Adrenal gland (tissue), 19 donors: ENCODE measurements at places on chromosomes 4 and X.

- peak; percentile 41 for DNase-seq
These were observed 28.5 kb upstream of the FGF2 start for GRCh38 chr4:122798101-122798500.

GRCh38 chrX:106499473-106499872, 112.3 kb upstream of the RADX start:
- DNase-seq: no peak

GRCh38 chr4:689723-690122, 772 bp upstream of the SLC49A3 start:
- DNase-seq: no peak

GRCh38 chrX:45743906-45744625, 543.4 kb upstream of the DIPK2B start:
- DNase-seq: no peak

- no peak for DNase-seq
These were observed 23.6 kb upstream of the ADRA2C start for GRCh38 chr4:3742610-3743009.

DNA sequence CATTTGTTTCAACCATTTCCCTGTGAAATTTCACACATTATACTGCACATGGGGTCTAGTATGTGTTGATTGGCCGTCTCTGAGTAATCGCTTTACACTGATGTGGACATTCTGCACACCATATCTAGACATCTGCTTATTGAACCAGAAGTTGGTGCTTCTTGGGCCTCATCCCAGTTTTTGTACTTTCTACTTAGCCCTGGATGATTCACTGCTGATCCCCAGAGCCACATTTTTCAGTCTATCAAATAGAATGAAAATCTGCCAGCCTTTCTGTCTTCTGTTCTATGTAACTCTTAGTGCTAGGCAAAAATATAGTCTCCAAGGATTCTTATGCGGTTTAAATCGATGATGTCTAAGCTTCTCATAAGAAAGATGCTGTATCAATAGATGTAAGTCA, 40.5 kb upstream of the RELL1 start:
- DNase-seq: no peak

DNA sequence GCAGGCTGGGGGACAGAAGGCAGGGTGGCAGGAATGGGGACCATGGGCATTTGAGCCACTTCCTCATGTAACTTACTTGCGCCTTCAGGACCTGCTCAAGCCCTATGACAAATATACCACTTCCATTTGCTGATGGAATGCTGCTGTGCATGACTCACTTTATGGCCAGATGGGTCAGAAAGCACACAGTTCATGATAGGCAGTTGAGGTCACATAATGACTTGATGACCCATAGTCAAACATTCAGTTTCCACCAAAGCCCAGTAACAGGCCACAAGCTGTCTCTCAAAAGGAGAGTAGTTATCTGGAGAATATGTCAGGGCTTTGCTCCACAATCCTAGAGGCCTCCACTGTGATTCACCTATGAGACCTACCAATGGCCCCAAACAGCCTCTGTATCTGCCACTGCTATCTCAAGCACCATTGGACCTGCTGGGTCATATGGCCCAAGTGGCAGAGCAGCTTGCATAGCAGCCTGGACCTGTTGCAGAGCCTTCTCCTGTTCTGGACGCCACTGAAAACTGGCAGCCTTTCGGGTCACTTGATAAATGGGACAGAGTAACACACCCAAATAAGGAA, 5.3 kb upstream of the PAPSS1 start:
- DNase-seq: no peak

- DNase-seq: no peak
These were observed 27.6 kb downstream of the NUDT6 start for GRCh38 chr4:122894827-122895226.

DNA sequence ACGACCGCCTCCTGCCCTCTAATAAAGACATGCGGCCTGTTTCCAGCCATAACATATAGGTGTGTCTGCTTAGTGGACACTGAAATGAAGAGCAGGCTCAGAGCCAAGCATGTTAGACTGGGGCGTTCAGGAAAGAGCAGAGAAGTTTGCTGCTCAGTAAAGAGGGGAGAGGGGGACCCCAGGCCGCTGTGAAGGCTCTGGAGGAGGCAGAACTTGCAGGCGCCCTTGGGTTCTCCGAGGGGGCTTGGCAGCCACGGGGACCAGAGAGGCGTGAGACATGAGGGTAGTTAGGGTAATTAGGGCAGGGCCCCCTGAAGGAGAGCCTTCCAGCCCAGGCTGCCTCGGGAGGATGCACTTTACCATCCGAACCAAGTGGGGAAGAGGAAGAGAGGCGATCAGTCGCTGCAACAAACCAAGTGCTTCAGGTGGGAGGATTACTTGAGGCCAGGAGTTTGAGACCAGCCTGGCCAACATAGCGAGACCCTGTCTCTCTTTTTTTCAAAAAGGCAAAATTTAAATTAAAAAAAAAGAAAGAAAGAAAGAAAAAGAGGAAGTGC, 46.6 kb upstream of the CDKN2AIP start:
- no peak for DNase-seq

- no peak for DNase-seq
These were observed 495.3 kb downstream of the IL1RAPL1 start for GRCh38 chrX:29082558-29082957.

DNA sequence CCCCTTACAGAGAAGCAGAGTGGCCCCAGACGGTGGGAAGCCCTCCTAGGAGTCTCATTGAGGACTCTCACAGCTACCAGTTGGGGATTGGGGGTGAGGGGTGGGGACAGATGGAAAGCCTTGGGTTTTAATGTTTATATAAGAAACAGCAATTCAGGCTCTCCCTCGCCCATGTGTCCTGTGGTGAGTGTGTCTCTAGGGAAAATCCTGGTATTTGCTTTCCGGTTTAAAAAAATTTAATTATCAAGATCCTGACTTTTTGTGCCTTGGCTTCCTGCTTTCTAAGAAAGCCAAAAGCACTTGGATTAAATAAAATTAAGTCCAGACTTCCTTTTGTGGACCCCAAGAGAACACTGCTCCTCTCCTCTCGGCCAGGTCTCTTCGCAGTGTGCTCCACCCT, 93.8 kb downstream of the SOWAHB start:
- DNase-seq: no peak

GRCh38 chr4:89572224-89572858, 264.6 kb downstream of the SNCA start:
- DNase-seq: no peak

DNA sequence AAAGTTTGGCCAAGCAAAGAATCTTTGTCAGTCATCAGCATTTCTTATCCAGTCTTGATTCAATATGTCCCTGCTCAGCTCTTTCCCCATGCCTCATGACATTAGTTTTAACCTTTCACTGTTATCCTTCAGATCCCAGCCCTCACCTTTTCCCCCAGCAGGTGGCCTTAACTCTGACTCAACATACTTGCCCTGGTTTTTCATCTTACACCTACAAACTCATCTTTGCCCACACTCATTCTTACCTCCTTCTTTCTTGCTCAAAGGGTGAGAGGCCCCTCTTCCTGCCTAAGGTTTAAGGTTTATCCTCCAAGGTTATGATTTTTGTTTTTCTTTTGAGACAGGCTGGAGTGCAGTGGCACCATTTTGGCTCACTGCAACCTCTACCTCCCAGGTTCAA, 10.6 kb upstream of the ANXA5 start:
- no peak for DNase-seq

- no peak for DNase-seq
These were observed 74.6 kb downstream of the AMELX start for GRCh38 chrX:11367609-11368430.

DNA sequence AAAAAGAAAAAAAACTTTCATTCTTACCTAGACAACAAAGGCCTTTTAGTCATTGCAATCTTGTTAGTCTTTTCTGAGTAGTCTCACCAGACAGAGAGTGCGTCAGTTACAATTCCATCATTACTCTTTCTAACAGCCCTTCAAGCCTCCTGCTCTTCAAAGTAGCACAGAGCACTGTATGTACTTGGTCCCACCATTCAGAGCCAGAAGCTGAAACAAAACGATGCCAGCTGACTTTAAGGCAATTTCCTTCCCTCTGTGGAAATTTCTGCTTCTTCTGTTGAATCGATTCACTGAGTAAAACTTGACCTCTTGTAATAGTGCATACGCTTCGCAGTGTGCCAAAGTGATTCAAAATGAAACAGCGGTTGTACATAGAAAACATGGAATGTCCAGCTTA, 57.7 kb upstream of the TENM3 start:
- DNase-seq: no peak

- no peak for DNase-seq
These were observed 159.3 kb downstream of the PALLD start for GRCh38 chr4:168656055-168656660.

- no peak for DNase-seq
These were observed 1494.9 kb upstream of the AGA start for GRCh38 chr4:178937130-178937529.

- DNase-seq: no peak
These were observed 175.8 kb upstream of the TECRL start for GRCh38 chr4:64584981-64585557.

DNA sequence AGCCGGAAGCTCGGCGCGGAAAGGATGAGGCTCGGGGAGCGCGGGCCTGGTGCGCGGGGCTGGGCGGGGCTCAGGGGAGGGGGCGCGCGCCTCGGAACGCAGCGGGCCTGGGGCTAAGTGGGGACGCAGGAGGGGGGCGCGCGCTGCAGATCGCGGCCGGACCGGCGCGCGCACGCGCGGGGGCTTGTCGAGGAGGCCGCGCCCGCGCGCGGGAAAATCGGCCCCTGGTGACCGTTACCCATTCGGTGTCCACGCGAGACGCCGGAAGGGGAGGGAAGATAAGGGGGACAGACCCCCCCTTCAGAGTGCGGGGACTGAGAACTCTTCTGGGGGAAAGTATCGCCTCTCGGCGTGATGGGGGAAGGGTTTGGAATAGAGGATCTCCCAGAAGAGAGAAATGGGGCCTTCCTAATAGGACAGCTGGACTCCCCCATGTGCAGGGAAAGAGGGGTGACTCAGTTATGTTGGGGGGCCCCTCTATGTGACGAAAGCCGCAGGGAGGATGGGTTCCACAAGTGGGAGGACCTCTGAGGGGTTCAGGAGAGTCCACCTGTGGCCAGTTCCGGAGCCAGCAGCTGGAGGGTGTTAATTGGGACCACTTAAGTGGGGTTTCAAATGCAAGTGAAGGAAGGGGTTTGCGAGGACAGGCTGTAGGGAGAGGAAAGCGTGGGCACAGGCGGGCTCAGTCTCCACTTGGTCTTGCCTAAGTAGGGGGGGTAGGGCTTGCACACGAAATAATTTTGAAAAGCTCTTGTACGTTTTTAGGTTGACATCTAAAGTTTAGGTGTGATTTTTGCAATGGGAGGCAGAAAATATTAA, 584 bp downstream of the SUV39H1 start:
- no peak for DNase-seq

GRCh38 chr4:52976523-52977230, 114.6 kb downstream of the RASL11B start:
- DNase-seq: no peak

GRCh38 chr4:164768516-164768915, 14.6 kb downstream of the SMIM31 start:
- DNase-seq: no peak

- no peak for DNase-seq
These were observed at the start of gene MAGEE2 for GRCh38 chrX:75784680-75785491. Gene MAGEE2, minus strand, starts transcription at chrX:75785254. Its CDS starts 203 bp downstream, at chrX:75785051.

GRCh38 chr4:138259271-138259670, 17.1 kb upstream of the SLC7A11 start:
- DNase-seq: no peak

GRCh38 chrX:31572360-31572759, 500.5 kb upstream of the FTHL17 start:
- DNase-seq: no peak

GRCh38 chr4:5812506-5813229, 80.2 kb downstream of the CRMP1 start:
- peak; percentile 40 for DNase-seq

GRCh38 chr4:87697272-87697671, 47.2 kb downstream of the DMP1 start:
- DNase-seq: no peak

- DNase-seq: no peak
These were observed 1390.2 kb downstream of the C4orf33 start for GRCh38 chr4:130486186-130486585.

GRCh38 chr4:47500776-47501175, 15.7 kb downstream of the ATP10D start:
- DNase-seq: no peak

DNA sequence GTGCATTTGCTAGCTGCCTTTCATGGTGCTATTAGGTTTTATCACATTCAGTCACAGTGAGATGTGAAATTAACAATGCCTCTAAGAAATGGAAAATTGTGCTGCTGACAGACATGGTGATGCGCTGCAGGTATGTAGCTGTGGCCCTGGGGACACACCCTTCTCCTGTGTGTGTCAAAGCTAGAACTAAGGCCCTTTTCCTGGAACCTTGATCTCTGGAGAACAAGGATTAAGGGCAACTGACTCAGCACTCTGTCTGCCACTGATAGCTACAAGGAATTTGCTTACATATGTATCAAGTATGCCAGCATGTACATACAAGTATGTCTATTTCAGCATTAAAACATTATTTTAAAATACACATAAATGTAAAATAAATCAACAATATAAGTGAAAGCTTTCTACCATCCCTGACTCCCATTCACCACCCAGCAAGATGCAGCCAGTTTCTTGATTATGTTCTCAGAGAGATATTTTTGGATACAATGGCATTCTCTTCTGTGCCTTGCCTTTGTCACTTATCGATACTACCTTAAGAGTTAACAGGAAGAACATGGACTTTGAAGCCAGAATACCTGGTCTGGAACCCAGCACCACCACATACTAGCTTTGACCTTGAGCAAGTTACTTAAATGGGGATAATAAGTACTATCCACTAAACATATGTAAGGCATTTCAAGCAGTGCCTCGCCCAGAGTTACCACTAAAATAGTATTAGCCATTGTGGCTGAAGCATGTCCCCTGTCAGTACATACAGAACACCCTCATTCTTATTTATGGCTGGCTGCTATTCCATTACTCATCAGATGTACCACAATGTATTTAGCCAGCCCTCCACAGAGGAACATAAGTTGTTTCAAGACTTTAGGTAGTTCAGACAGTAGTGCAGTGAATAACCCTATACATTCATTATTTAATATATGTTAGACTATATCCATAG, 68.5 kb downstream of the NPNT start:
- DNase-seq: no peak

- no peak for DNase-seq
These were observed 6.8 kb downstream of the ASB5 start for GRCh38 chr4:176262243-176262642.

- DNase-seq: no peak
These were observed 11.2 kb upstream of the TMEM154 start for GRCh38 chr4:152690706-152691651.

- no peak for DNase-seq
These were observed 9.7 kb downstream of the PPEF2 start for GRCh38 chr4:75892508-75892907.

- DNase-seq: no peak
These were observed at the start of gene MSANTD1 for GRCh38 chr4:3248811-3249661. Gene MSANTD1, plus strand, starts transcription at chr4:3249159. Its CDS starts 64 bp downstream, at chr4:3249223.

GRCh38 chr4:160175064-160175643, 1072.3 kb downstream of the RAPGEF2 start:
- no peak for DNase-seq
